ENCODE measurements at places on chromosomes 2 and 18. TPM values are rescaled to one million over a fixed set of nuclear protein-coding genes. Genes with fewer than 3 reads are reported as not detected.

GRCh38 chr18:72652990-72653593 is 109.0 kb upstream of the CBLN2 start:
- DNase-seq, result no peak

DNA sequence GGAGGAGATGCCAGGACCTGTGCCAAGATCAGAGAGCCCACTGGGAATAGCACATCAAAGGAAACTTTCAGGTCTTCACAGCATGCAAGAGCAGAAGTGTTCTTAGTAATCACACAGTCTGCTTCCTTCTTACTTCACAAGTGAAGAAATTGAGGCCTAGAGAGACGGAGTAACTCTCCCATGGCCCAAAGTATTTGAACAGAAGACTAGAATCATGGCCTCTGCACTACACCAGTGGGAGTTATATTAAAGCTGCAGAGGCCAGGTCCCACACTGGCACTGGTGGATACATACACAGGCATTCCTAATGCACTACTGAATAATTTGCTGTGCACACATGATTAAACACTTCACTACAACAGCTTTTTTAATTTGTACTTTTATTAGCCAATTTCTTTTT is 107.6 kb upstream of the RMP24 start:
- DNase-seq, result no peak

GRCh38 chr2:238651306-238652052 is 196.4 kb upstream of the TWIST2 start:
- DNase-seq, result no peak

ALK gene
- 1.1 TPM for total RNA-seq

DNA sequence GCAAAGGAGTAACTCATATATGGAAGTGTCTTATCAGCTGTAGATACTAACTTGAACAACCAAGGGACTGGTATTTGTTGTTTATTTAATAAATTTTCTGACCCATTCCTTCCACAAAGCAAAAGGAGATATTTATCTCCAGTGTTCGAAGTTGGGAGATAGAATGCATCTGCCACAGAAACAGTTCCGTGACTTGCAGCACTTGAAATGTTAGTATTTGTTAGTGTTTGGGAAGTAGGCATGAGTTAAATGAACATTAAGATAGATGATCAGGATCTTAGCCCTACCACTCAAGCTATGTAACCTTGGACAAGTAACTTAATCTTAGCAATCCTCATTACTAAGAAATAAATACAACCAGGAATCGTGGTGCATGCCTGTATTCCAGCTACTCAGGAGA is 12.1 kb upstream of the SULT1C4 start:
- no peak for DNase-seq

GULP1 gene
- total RNA-seq, result 50.9 TPM

DNA sequence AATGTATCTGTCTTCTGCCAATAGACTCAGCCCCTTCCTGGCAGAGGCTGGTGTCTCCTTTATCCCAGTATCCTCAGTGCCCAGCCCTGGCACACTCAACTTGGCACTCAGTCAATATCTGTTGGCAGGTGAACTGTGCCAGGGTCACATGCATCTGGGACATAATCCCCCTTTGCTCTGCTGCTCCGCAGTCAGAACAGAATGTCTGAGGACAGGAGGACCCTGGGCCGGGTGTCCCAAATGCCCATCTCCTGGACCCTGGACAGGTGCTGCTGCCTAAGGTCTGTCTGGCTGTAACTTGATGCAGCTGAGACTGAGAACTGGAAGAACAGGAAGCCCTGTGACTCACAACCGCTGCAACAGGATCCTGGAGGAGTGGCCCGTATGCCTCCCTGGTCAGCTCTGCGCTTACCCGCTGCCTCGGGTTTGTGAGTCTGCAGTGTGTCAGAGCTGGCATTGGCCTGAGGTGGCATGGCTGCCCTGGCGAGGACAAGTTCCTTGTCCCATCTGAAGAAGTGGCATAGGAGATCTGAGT is 11.4 kb downstream of the HK2 start:
- DNase-seq, result peak; percentile 82

GRCh38 chr18:68148863-68149262 is 566.0 kb downstream of the TMX3 start:
- no peak for DNase-seq

GRCh38 chr2:2621855-2622254 is 290.8 kb upstream of the MYT1L start:
- DNase-seq, result no peak

- DNase-seq, result peak; percentile 40
These were observed 9.0 kb downstream of the SNORC start for GRCh38 chr2:232878855-232879617.

ABCG8 gene
- total RNA-seq, result not detected

DNA sequence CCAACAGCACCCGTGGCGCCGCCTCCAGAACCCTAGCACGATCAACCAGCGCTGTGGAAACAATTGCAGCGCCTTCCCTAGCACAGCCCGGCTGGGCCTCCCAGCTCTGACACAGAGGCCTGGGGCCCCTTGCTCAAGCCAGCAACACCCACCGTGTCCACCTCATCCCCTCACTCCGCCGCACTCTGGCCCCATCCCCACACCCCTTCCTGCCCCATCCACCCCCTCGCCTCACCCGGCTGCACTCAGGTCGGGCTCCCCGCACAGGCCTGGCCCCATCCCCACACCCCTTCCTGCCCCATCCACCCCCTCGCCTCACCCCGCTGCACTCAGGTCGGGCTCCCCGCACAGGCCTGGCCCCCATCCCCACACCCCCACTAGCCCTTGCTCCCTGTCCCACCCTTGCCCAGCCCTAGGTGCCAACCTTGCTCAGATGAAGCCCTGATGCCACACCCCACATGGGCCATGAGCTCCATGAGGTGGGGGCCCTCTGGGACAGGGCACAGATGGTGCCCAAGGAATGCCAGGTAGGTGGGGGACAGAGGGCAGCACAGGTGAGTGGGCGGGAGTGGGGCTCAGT is 28.7 kb downstream of the KIF1A start:
- DNase-seq, result no peak

UCN gene
- 3.9 TPM for total RNA-seq

- DNase-seq, result no peak
These were observed 128.3 kb downstream of the TXNL1 start for GRCh38 chr18:56510108-56510507.

- no peak for DNase-seq
These were observed 37.5 kb upstream of the HDAC4 start for GRCh38 chr2:239438368-239438767.

GRCh38 chr2:88177556-88177955 is 7.4 kb downstream of the THNSL2 start:
- no peak for DNase-seq

MATN3 gene
- 0.71 TPM for total RNA-seq

DNA sequence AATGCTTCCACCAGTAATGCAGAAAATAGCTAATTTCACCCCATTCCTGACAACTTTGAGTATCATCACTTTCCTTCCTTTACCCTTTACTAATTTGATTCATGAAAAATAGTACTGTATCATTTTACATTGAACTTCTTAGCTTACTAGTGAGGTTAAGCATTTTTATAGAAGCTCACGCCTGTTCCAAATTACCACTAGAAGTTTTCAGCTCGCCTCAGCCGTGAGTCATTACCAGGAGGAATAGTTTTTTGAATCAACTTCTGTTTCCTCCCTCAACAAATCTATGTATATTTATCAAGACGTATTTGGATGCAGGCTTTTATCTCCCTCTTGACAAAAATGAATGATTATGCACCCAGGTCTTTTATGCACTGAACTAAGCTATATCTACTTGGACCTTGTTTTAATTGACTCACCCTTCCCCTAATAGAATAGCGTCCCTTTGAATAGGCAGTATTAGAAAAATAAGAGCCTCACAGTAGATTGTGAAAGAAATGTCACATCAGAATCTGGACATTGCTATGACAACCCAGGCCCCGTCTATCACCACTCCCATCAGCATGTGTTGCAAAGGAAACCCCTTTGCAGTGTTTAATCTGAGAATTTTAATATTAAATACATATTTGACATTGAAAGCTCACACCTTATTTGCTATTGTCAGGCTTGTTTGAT is 207.4 kb upstream of the NRP2 start:
- no peak for DNase-seq

- DNase-seq, result peak; percentile 84
These were observed 19.6 kb downstream of the TUBB6 start for GRCh38 chr18:12327510-12328178.

GRCh38 chr2:208062113-208062512 is 36.8 kb upstream of the PLEKHM3 start:
- DNase-seq, result no peak

RAPGEF4 gene
- total RNA-seq, result 4.3 TPM

LRRC30 gene
- not detected for total RNA-seq

GRCh38 chr2:85589181-85589580 is 5.0 kb downstream of the VAMP5 start:
- peak; percentile 88 for DNase-seq

PIEZO2 gene
- total RNA-seq, result 27.8 TPM

- no peak for DNase-seq
These were observed 139.2 kb upstream of the COL3A1 start for GRCh38 chr2:188835006-188835405.

CLEC4F gene
- total RNA-seq, result 0.55 TPM

- no peak for DNase-seq
These were observed 12.6 kb upstream of the TTC32 start for GRCh38 chr2:19914266-19914975.

DNA sequence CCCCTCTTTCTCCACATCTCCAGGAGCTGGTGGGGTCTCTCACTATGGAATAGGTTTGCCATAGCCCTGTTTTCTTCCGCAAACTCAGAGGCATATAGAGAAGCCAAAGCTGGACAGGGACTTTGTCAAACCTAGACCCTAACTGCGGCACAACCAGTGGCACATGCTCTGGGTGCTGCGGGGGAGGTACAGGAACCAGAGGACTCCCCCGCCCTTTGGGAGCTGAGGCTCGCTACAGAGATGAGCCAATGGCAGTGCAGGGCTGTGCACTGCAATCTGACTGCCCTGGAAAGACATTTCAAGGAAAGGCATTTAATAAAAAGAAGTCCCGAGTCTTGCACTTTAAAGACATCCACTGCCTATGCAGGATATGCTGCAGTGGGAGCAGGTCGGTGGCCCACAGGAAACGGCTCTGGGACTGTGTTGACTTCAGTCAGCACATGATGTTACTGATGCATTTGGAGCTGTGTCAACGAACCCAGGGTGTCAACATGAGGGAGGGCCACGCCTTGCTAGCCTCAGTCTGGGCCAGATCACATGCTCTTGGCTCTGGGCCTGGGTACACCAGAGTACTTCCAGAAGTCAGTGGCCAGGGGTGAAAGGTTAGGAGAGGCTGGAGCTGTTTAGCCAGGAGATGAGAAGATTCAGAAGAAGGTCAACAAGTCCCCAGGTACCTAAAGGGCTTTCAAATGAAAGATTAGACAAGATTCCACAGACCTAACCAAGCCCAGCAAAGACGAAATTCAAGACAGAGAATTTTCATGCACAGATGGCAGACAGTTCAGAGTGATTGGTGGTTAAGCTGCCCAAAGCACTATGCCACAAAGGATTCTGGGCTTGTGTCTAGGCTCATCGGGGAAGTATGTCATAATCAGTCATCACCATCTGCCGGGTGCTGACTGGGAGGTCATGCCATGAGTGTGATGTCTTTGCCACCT is 8.2 kb downstream of the SLC35F6 start:
- DNase-seq, result peak; percentile 98

GRCh38 chr2:112182581-112183034 is 44.4 kb downstream of the FBLN7 start:
- DNase-seq, result no peak

DNA sequence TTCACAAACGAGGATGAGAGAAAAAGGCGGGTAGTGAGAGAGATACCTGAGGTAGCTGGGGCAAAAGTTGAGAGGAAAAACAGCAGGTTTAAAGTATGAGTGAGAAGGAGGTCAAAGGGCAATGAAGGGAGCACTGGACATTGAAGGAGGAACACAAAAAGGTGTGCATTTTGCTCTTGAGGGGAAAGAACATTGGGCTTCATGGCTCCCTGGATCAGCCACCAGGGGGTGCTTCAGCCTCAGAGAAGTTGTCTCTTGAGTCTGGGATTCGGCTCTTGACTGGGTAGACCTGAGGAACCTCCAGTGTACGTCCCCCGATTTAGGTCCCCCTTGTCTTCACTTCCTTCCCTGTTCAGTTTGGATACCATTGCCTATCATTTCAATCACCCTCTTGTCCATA is 128.5 kb downstream of the RAPGEF4 start:
- DNase-seq, result peak; percentile 69

KLHL41 gene
- 1.6 TPM for total RNA-seq

- DNase-seq, result no peak
These were observed 35.6 kb downstream of the GPD2 start for GRCh38 chr2:156471762-156472161.

DNA sequence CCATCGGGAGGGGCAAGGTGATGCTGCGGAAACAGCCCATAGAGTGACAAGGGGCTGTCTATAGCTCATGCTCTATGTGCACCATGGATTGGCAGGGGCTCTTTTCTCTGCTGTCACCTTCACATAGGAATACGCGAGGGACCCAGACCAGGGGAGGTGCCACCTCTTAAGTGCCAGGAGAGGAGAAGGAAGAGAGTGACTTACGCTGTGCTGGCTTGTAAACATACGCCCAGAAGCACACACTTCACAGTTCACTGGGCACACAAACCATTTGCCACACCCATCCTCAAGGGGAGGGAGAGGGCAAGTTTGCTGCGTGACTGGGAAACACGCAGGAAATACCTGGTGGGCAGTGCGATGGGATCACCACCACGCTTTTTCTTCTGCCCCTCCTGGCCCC is 65.1 kb upstream of the GPR45 start:
- DNase-seq, result no peak

LYPD6 gene
- 1.1 TPM for total RNA-seq

ERCC3 gene
- 44.8 TPM for total RNA-seq

DNA sequence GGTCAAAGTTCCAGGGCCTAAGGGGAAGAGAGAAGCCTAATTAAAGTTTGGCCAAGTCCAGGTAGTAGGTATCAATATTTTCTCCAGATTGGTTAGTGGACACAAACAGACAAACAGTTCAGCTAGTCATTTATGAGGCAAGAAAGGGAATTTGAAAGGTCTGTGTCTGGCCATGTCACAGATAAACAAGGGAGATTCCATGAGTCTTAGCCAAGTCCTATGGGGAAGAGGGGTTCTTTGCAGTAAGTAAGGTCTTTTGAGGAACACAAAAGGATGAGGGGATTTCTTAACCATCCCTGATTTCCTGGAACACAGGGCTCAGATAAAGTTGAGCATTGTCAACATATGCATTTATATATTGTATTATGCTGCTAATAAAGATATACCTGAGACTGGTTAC is 310.8 kb downstream of the PLCL1 start:
- no peak for DNase-seq

DNA sequence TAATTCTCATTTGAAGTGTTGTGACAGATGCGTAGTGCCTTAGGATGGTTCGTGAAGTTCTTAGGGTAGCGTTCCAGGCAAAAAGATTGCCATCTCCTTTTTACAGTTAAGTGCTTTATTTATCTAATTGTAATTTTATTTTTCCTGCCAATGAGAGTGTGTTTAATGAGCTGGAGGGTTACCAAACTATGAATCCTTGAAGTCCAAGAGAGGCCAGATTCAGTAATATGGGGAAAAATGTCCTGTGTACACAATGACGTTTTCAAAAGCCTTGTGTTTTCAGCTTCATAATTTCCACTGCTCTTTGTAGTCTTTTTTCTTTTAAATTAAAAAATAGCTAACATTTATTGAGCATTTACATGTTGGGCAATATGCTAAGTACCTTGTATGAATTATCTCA is 23.8 kb downstream of the ACYP2 start:
- DNase-seq, result no peak
